Activated CD8-positive, alpha-beta memory T cell treated with anti-CD3 and anti-CD28 coated beads for 24 hours (primary cell): ENCODE measurements at places on chromosomes 16 and 17.

DNA sequence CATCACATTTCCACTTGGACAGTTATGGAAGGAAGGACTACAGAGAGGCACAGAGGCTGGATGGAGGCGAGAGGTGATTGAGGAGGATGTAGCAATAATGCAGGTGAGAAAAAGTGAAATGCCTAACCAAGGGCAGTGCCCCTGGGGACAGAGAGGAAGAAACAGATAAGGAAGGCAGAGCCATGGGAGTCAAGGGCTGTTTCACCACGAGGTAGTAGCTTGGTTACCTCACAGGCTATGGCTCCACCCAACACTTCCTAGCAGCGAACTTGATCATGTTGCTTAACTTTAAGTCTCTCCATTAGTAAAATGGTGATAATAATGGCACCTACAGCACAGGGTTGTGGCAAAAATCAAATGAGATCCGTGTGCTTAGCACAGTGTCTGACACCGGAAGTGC lies 83.9 kb downstream of the YPEL2 start:
- no peak for DNase-seq

- no peak for DNase-seq
Measured at GRCh38 chr16:47198180-47198575, 54.4 kb upstream of the NETO2 start.

DNA sequence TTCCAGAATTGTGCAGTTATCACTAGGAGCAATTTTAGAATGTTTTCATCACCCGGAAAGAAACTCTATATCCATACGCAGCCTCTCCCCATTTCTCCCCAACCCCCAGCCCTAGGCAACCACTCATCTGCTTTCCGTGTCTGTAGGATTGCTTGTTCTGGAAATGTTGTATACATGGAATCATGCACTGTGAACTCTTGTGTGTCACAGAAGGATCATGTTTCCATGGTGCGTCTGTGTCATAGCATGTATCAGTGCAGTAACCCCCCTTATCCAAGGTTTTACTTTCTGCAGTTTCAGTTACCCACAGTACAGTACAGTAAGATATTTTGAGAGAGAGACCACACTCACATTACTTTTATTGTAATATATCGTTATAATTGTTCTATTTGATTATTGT lies 299.4 kb downstream of the CPPED1 start:
- DNase-seq: no peak

DNA sequence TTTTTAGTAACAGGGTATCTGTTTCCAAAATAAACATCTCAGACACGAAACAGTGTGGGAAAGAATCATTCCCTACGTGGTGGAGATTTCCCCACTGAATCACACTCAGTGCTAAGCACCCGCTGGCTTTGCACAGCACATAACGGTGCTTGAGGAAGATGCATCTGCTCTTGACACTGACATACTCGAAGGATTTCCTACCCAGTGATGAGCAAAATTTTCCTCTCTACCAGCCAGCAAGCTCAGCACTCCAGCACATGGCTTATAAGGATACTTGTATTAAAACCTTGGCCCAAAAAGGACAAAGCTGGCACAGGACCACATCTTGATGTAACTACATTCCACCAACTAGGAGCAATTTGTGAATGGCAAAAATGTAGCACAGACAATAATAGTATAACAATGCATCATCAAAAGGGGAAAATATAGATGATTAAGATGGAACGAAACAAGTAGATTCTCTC lies 59.0 kb downstream of the ANKFY1 start:
- DNase-seq: no peak

GRCh38 chr17:40286473-40286872 lies 1.2 kb upstream of the CDC6 start:
- DNase-seq: no peak

GRCh38 chr16:87123356-87124001 lies 193.7 kb downstream of the C16orf95 start:
- no peak for DNase-seq

DNA sequence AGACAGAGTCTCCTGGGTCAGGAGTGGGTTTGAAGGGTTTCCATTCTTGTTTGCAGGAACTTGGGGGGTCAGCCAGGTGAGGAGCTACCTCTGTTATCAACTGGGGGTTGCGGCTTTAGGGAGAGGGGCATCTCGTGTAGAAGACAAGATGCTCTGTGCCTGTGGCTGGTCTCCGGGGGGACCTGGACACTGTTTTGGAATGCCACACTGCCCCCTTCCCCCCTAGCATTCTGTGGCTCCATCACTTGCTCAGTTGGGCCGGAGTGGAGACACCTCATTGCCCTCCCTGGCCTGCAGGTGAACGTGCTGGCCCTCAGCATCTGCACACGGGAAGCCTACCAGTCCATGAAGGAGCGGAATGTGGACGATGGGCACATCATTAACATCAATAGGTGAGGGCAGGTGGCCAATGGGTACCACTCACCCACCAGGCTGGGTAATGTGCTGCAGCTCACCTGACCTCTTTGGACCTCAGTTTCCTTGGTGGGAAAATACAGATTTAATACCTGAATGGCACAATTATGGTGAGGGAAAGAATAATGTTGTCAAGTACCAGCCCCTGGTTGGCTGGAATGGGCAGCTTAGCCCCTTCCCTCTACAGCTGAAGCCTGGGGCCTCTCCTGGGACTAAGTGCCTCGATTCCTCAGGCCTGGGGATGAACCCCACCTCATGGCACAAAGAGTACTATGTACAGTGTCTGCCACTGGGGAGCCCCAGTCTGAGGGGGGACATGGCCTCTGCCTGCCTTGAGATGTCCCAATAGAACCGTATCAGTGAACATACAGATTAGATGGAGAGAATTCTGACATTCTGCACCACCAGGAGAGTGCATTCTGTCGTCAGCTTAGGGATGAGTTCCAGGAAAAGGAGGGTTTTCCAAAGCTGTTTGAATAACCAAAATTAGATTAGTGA lies 3.3 kb upstream of the MRM1 start:
- DNase-seq: no peak

DNA sequence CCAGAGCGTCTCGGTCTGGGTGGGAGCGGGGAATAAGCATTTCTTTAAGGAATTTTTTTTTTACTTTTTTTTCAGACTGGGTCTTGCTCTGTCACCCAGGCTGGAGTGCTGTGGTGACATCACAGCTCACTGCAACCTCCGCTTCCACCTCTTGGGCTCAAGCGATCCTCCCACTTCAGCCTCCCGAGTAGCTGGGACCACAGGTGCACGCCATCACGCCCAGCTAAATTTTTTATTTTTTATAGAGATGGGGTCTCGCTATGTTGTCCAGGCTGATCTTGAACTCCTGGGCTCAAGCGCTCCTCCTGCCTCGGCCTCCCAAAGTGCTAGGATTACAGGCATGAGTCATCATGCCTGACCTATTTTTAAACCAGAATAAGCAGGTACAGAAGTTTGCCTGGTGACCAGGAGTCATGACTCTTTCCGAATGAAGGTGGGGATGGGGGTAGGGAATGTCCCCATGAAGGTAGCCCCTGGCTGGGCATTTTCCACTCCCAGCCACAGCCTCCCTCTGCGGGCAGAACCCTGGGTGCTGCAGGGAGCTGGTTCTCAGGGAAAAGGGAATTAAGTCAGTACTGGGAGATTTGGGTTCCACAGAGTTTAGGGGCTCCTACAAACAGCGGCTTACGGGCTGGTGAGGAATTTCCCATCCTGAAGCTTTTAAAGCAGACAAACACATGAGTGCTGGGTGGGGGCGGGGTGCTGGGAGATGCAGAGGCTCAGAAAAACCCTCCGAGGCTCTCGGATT lies 48.3 kb downstream of the TBC1D16 start:
- no peak for DNase-seq

- no peak for DNase-seq
Measured at GRCh38 chr17:59353106-59353854, 21.8 kb downstream of the YPEL2 start.
